Stimulated activated CD8-positive, alpha-beta memory T cell treated with anti-CD3 and anti-CD28 coated beads, Interleukin-4, amount 100 ng/mL, for 4 hours (primary cell): ENCODE measurements at places on chromosomes 3 and 15.

- no peak for DNase-seq
Measured at GRCh38 chr3:49842843-49843517, 13.4 kb downstream of the TRAIP start.

DNA sequence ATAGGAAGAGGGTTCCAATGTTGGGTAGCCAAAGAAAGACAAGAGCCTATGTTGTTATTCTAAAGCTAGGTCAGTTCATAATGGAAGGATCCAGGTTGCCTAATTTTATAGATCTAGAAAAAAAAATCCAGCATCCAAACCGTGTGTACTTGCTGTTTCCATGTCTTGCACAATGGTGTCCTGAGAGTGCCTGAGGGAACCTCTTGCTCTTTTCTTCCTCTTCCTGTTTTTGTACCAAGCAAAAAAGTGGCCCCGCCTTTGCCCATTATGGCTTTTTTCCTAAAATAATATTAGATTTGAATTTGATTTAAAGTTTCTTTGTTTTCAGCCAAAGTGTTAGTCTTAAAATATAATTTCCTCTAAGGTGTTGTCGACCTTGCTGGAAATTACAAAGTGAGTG, 224.4 kb downstream of the RYR3 start:
- no peak for DNase-seq

GRCh38 chr15:87816811-87817210, 439.7 kb downstream of the NTRK3 start:
- DNase-seq: no peak

- no peak for DNase-seq
Measured at GRCh38 chr3:62496503-62496902, 123.2 kb upstream of the FEZF2 start.

- DNase-seq: no peak
Measured at GRCh38 chr15:26630857-26631256, 142.0 kb downstream of the GABRB3 start.

- no peak for DNase-seq
Measured at GRCh38 chr3:122273498-122273897, 51.5 kb upstream of the CSTA start.

- DNase-seq: no peak
Measured at GRCh38 chr3:157487339-157487738, 15.9 kb downstream of the VEPH1 start.

DNA sequence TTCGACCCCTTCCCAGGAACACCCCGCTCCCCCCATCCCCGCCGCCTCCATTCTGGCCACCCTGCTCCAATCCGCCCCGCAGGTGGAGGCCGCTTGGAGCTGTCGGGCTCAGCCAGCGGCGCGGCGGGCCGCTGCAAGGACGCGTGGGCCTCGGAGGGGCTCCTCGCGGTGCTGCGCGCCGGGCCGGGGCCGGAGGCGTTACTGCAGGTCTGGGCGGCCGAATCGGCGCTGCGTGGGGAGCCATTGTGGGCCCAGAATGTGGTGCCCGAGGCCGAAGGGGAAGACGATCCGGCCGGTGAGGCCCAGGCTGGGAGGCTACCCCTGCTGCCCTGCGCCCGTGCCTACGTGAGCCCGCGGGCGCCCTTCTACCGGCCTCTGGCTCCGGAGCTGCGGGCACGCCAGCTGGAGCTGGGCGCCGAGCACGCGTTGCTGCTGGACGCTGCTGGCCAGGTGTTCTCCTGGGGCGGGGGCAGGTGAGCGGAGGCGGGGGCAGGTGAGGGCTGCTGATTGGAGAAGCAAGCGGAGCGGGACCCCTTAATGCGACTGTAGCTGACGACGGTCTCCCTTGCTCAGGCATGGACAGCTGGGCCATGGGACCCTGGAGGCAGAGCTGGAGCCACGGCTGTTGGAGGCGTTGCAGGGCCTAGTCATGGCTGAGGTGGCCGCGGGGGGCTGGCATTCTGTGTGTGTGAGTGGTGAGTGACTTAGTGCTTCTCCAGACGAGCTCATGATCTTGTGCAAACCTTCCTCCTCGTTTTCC, 2.5 kb downstream of the RCCD1 start:
- DNase-seq: no peak

- DNase-seq: no peak
Measured at GRCh38 chr3:169212086-169212485, 451.4 kb downstream of the MECOM start.

- no peak for DNase-seq
Measured at GRCh38 chr3:152261329-152261728, 7.4 kb upstream of the MBNL1 start.

DNA sequence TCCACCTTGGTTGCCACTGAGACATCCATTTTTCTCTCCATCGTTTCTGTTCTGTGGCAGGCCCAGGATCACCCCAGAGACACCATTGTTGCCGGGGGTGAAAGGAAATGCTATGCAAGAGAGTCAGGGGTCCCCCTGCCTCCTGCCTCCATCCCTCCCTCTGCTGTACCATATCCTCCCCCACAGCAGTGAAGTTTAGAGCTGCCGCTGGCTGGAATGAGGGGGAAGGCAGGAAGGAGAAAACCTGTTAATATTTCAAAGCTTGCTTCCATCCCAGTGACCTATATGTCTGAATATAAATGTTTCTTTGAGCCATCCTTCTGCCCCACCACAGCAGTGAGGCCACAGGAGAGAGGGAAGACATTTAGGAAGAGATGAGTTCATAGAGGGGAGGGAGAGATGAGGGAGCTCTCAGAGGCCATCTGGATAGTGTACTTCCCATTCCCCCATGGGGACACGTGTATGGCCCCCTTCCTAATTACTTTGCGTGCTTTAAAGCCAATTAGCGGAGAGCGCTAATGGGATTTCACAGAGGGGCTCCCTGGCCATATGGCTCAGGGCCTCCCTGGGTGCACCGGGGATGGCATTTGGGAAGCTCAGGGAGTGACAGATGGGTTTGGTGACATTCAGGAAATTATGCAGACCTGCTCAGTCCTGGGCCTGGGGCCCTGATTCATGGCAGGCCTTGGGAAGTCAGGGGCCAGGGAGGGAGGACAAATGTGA, 40.4 kb upstream of the CHRNB4 start:
- DNase-seq: no peak

DNA sequence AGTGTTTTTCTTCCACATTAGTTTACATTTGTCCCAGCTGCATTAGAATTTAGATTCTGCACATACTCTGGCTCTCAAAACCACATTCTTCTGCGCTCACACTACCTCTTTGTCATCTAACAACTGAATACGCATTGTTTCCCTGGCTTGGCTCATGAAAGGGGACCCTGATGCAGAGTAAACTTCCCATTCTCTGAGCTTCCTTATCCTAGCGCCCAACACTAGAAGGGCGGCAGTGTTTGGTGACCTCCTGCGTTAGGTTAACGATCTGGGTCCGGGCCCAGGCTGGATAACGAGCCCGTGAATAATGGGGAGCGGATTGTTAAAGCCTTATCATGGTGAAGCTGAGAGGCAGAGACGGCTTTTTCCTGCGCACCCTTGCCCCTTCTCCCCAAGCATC, 63.9 kb downstream of the ETV5 start:
- no peak for DNase-seq

DNA sequence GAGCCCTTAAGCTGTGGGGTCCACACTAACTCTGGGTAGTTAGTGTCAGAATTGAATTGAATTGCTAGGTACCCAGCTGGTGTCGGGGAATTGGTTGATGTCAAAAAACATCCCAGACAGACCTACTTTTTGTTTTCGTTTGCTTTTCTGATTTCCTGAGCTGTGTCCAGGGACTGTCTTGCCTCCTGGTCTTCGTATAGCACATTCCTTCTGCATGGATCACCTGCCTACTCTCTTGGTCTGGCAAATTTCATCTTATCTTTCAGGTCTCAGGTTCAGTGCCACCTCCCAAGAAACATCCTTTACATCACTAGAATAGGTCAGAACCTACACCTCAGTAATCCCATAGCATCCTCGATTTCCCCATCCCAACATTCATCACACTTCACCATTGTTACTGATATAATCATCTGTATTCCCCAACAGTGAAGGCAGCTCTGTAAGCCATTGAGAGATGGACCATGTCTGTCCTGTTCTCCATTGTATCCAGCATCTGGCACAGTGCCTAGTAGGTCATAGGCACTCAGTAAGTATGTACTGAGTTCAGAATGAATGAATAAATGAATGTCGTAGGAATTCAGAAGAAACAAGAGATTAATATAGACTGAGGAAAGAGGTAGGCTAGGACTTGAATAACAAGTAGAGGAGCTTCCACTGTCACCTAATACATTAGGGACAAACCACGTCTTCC, 81.2 kb downstream of the ANP32A start:
- no peak for DNase-seq

DNA sequence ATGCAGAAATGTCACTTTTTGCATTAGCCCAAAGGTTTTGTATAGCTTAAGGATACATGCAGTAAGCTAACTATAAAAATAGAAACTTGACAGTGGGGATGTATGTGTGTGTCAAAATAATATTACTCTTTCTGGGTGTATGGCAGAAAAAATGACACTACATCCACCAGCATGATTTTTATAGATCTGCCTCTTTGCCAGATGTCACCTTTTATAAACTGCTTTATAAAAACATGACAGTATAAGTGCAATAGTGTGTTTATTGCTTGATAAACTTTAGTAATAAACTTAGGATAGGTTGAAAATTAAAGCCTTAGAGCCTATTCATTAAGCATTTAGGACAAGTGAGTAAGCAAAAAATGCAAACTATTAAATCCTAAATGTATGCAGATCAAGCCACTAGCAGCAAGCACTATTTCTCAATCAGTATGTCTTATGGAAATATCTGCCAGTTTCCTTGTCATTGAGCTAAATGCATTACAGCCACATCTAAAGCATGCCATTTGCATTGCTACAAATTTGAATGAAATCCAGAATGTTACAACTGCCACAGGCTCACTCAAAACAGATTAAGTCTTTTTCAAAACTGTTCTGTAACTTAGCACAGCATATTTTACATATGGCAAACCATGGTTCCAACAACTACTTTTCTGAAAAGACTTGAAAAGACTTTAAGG, 935.0 kb downstream of the FHIT start:
- no peak for DNase-seq

GRCh38 chr3:101931081-101931480, 81.8 kb downstream of the NFKBIZ start:
- DNase-seq: no peak

DNA sequence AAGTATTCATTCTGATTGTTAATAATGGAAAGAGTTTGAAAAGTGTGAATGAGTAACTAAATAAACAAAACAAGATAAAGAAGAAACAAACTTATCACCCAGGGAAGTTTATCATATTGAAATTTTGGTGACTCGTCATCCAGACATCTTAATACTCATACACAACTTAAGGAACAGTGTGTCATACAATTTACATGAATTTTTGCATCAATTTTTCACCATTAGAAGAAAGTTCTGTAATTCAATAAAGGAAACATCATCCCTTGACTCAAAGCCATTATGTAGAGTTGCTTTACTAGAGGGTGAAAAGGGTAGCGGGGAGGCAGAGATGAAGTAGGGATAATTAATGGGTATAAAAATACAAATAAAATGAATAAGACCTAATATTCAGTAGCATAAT, 536.2 kb downstream of the GRM7 start:
- DNase-seq: no peak

- DNase-seq: no peak
Measured at GRCh38 chr3:66665021-66665695, 164.3 kb upstream of the LRIG1 start.

DNA sequence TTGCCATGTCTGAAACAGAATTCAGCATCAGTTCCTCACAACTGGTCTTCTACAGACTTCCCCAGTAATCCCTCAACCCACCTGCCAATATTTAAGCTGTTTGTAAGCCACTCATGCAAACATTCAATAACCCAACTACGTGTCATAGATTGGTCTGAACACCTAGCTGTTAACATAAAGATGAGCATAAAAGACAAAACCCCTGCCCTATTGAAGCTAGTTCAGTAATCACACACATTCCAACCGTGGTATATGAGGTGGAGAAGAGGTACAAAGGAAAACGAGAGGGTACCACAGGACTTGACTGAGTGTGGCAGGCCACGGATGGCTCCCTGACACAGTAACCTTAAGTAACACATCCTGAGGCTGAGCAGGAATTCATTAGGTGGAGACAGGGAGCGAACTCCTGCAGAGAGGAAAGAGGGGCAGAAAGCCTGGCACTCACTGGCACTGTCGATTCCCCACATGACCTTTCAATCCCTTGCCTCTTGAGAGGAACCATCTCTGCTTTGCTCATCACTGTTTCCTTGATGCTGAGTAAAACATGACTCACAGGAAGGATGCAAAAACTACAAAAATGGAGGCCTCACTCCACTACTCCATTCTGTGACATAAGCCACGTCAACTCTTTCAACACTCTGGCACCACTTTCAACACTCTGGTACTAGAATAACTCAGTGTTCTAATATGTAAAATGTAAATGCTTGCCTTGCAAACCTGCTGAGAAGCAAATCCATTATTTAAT, 31.3 kb downstream of the RPN1 start:
- no peak for DNase-seq

GRCh38 chr3:98027085-98027446, 8.0 kb downstream of the GABRR3 start:
- DNase-seq: no peak

GRCh38 chr3:134374105-134374790, at the start of gene AMOTL2:
AMOTL2 (minus strand) TSS chr3:134374447; CDS start chr3:134371433, 3,014 bp downstream.
- DNase-seq: no peak

- DNase-seq: no peak
Measured at GRCh38 chr15:72070817-72071447, 47.0 kb downstream of the MYO9A start.

GRCh38 chr15:42063122-42063848, 31.1 kb downstream of the PLA2G4D start:
- DNase-seq: no peak

GRCh38 chr3:177449360-177450006, 252.2 kb upstream of the TBL1XR1 start:
- DNase-seq: no peak

- no peak for DNase-seq
Measured at GRCh38 chr3:116233711-116234357, 211.5 kb downstream of the LSAMP start.

- no peak for DNase-seq
Measured at GRCh38 chr3:131797776-131798175, 237.0 kb downstream of the CPNE4 start.

GRCh38 chr15:42511007-42511391, 15.6 kb downstream of the SNAP23 start:
- DNase-seq: no peak

GRCh38 chr15:74631408-74631807, 15.8 kb downstream of the CLK3 start:
- DNase-seq: no peak

DNA sequence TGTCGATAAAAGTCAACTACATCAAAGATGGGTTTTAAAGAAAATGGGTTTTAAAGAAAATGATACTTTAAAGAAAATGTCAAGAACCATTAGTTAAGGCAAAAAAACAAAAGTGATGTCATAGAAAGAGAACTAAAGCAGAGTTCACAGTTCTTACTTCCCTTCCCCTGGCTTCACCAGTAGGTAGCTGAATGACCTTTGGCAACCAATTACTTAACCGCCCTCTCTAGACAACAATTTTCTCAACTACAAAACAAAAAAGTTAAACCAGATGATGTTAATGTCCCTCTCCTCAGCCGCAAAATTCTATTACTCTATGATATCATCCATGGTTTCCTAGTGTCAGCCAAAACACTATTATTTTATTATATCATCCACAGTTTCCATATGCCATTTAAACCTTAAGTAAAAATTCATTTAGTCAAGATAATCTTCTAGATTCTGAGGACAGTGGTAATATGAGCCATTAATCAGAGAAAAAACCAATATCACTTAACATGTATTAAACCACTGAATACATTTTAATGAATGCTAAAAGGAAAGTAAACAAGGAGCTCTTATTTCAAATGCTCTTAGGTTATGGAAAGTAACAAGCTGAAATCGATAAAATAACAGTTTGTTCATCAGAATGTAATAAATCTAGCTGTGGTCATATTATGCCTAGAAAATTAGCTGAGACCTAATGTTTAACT, 13.1 kb downstream of the RYK start:
- no peak for DNase-seq

GRCh38 chr3:24360957-24361356, 133.7 kb downstream of the THRB start:
- no peak for DNase-seq
